Activated CD4-positive, alpha-beta T cell treated with anti-CD3 and anti-CD28 coated beads, Interleukin-2, amount 50 U/mL, for 48 hours (primary cell): ENCODE measurements at places on chromosomes 1 and 21.

GRCh38 chr1:198978523-198978922 lies 339.7 kb downstream of the PTPRC start:
- DNase-seq = no peak

DNA sequence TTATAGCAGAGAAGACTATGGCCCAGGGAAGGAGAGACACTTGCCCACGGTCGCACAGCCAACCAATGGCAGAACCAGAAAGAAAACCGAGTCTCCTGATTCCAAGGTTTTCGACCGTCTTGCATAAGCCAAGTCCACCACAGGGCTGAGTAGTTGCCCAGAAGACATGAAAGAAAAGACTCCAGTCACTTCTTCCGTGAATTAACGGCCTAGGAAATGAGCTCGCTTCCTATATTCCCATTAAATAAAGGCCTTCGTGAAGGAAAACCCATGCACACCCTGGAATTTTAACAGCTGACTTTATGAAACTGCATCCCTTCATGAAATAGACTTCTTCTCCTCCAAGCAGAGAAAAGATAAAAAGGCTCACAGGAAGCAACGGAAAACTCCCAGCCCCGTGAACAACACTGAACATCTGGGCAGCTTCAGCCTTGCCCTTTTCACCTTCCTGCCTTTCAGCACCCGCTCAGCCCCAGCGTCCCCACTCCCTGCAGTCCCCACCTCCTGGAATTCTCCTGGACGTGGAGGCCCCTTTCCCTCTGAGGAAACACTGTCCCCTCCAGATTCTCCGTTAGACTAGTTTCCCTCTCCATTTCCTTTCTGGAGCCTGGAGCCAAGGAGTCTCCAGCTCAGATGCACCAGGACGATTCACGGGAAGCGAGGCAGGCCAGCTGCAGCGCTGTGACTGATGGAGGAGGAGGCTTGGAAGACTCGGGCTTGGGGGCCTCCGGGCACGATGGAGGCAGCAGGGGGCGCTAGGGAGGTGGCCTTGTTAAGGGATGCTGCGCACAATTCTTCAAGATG lies 2.7 kb upstream of the MYOC start:
- DNase-seq = peak; percentile 91

GRCh38 chr1:42658877-42659337 lies 684 bp downstream of the PPIH start:
- no peak for DNase-seq

DNA sequence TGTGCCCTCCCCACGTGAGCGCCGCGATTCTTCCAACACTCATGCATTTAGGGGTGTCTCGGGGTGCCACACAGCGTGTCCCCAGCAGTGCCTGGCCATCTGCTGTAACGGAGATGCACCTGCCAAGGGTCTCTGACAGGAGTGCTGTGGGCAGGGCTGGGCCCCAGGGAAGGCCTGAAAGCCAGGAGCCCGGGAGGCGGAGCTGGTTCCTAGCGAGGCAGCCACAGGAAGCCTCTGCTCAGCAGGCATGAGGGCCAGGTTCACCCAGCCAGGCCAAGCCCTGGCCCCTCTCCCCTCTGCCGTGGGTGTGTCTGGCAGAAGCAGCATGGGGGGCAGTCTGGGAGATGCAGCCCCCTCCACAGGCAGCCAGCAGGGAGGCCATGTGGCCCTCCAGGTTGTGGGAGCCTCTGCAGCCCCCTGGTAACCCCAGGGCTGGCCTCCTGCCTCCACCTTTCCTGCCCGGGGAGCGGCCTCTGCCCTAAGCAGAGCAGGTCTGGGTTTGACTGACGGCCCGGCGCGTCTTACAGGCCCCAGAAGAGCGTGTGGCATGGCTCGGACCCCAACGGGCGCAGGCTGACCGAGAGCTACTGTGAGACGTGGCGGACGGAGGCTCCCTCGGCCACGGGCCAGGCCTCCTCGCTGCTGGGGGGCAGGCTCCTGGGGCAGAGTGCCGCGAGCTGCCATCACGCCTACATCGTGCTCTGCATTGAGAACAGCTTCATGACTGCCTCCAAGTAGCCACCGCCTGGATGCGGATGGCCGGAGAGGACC lies 30.4 kb downstream of the SLC19A1 start:
- DNase-seq = no peak

DNA sequence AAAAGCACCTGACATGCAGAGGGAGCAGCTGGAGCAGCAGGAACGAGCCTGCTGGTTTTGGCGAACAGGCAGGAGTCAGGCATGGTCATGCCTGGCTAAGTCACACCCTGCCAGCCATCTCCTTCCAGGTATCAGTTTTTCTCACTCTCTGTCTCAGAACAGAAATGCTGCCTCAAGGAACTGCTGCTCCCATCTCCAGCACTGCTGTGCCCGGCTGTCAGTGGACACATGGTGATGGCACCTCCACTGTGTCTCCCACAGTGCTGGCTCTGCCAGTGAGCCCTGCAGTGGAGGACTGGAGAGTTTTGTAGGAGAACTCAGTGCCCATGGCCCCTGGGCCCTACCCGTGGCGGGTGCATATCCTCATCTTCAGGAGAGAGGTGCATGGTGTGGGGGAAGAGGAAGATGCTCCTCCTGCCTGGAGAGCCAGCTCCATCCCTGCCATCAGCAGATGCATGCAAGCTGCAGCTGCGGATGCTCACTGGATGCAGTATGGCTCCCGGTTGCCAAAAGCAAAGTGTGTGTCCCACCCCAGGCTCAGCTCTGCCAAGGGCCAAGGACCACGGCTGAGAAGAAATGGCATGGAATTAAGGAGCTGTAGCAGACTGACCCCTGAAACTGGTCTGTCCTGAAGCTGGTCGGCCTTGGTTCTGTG lies 114.7 kb downstream of the GRIK3 start:
- DNase-seq = no peak

GRCh38 chr21:42401154-42401553 lies 2.5 kb upstream of the UBASH3A start:
- no peak for DNase-seq

GRCh38 chr1:222552882-222553281 lies 5.0 kb upstream of the HHIPL2 start:
- no peak for DNase-seq

- no peak for DNase-seq
Observed at GRCh38 chr1:204146309-204146708, 5.5 kb downstream of the ETNK2 start.

GRCh38 chr1:220119043-220119512 lies 25.1 kb downstream of the IARS2 start:
- DNase-seq = no peak

DNA sequence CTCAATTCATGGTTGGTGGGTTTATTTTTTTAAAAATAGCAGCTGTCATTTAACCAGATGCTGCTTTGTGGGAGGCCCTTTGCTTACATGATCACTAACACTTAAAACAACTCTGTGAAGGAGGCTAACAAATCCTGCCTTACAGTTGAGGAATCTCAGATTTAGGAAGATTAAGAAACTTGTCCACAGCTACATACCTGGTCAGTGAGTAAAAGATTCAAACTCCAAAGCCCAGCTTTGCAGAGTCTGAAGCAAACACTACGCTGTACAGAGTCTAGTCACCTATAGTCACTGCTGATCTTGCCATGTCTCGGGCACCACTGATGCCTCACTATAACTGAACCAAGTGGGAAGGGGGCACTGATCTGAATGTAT lies 535.4 kb downstream of the SMYD3 start:
- no peak for DNase-seq

- DNase-seq = no peak
Observed at GRCh38 chr21:20902998-20903397, 95.2 kb upstream of the NCAM2 start.

DNA sequence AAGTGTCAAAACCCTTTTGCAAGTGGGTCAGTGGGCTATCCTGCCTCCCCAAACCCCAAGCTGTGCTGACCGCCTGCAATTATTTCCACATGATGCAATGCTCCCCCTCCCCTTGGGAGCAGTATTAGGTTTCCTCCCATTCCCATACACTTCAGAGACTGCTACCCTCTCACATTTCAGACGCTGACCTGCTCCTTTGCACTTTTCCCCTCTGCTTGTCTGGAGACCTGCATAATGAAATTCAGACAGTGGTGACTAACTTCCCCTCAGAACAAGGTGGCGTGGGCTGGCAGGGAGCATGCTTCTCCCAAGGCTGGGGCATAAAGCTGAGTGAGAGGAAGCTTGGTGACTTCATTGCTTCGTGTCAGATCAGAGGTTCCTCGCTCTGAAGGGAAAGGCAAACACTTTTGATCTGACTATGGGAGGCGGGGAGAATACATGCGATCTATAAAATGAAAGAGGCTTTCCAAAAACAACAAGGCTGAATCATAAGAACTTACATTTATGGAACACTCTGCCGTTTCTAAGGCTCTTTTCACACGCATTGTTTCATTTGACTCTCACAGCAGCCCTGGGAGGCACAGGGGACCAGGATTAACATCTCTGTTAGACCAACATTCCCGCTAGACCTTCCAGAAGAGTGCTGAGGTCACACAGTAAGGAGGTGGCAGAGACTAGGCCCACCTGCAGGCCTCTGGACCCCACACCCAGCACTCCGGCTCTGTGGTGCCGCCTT lies 27.5 kb upstream of the ROR1 start:
- DNase-seq = peak; percentile 45

DNA sequence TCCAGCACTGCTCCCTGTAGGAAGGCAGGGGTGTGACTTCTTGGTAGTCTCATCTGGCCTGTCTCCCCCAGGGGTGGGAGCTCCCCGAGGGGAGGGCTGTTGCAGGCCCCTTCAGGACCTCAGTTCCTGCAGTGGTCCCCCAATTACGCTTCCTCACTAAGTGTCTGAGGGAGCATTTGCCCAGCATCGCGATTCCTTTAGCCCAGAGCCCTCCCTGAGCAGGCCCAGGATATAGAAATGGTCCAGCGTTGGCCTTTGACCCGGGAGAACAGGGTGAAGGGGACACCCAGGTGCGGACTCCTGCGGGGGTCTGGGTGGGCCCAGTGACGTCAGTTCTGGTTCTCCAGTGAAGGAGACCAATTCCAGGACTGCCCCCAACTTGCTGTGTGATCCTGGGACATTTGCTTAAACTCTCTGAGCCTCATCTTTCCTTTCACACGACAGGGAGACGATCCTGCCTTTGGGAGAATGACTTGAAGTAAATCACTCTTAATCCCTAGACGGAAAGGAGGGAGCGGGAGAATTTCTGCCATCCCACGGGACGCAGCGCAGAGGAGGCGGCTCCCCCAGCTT lies 32.6 kb upstream of the BTG2 start:
- no peak for DNase-seq

DNA sequence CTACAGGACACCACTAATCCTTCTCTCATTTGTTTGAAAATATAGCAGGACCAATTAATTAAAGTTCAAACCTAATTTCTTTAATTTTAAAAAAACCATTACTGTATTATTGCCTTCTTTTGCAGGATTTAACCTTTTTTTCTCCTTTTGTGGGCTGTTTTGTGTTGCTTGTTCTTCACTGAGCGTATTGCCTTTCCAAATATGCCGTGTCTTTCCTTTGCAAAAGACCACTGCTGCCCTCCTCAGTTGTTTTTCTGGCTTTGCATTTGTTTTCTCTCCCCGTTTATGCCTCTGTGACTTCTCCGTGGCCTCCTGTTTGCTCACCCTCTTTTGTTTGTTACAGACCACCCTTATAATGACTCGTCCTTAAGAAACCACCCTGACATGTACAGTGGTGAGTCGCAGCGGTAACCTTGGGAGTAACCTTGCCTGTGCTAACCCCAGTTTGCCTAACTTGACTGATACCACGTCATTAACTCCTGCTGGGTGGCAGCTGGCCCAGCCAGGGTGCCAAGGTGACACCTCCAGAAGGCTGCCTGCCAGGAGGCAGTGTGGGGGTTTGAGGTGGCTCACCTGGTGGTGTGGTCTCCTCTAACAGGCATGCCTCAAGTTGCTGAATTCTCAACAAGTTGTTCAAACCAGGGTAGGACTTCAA lies 81.1 kb upstream of the CNTN2 start:
- no peak for DNase-seq

- no peak for DNase-seq
Observed at GRCh38 chr1:154855186-154855851, 14.8 kb downstream of the KCNN3 start.

- DNase-seq = no peak
Observed at GRCh38 chr1:59229138-59229537, 67.8 kb upstream of the FGGY start.

DNA sequence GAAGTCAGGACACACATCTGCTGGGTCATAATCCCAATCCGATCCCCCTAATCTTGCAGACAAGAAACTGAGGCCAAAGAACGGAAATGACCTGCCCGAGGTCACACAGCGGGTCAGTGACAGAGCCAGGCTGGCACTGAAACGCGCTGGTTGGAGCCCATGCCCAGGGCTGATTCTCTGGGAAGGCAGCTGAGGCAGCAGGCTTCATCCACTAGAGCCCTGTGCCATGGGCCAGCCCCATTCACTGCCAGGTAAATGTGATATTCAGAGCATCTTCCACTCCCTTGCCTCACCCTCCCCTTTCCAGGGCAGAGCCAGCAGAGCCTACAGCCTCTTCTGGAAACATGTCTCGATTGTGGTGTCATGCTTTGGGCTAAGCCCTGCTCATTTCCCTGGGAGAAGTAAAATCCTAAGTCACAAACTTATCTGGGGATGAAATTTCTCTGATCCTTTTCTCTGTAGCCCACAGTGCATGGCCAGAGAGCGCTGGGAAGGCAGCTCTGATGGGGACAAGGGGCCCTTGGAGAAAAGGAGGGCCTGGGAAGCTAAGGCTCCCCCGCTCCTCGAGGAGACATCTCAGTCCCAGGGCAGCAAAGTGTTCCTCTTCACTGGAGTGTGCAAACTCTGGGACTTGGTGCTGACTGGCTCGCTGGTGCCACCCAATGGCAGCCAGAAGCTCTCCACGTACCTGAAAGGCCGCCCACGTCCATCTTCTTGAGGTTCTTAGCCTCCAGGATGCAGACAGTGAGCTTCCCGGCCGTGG lies 110.4 kb downstream of the SYT2 start:
- DNase-seq = peak; percentile 41

- DNase-seq = no peak
Observed at GRCh38 chr1:84693785-84694184, 3.5 kb upstream of the SSX2IP start.

DNA sequence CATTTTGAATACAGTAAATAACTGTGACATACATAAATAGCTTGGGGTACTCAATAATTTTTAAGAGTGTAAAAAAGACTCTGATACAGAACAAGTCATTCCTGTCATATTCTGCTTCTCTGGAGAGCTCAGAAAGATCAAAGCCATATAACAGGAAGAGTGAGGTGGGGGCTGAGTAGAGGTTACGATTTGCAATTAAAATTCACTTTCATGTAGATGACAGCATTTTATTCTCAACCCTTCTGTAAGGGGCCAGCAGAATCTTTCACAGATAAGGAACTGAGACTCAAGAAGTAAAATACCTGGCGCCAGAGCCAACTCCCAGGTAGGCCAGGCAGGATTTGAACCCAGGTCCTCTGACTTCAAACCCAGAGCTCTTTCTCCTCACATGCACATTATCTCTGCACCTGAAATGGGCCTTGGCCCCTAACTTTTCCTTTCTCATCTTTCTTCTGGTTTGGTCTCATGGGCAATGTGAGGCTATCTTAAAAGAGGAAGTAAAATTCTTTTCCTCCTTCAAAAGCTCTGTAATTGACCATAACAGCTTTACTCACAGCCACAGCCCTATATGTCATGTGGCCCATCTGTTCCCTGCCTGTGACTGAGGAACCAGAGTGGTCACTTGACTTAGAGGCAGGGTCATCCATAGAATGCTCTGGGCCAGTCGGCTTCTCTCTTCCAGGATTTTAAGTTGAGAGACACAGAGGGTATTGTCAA lies 80.9 kb upstream of the SYT6 start:
- no peak for DNase-seq
